ENCODE measurements at places on chromosomes 11 and 22.

GRCh38 chr11:5043380-5043779 is 2.9 kb upstream of the OR52J3 start:
- no peak for DNase-seq

DNA sequence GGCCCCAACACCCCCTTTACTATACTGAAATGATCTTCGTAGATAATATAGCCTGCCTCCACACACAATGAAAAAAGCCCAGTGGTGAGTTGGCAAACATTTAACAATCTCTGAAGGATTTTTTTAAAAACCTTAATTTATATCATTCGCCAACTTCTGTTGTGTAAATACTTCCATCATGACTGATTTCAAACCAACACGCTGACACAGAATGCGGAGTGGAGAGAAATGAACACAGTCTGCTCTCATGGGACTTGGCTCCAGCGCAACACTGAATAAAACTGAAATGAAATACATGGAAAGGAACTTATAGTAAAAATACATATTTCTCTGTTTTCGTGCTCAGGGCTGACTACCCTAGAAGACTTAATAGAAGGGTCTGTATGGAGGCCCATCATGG is 61.3 kb upstream of the WNT11 start:
- no peak for DNase-seq

DNA sequence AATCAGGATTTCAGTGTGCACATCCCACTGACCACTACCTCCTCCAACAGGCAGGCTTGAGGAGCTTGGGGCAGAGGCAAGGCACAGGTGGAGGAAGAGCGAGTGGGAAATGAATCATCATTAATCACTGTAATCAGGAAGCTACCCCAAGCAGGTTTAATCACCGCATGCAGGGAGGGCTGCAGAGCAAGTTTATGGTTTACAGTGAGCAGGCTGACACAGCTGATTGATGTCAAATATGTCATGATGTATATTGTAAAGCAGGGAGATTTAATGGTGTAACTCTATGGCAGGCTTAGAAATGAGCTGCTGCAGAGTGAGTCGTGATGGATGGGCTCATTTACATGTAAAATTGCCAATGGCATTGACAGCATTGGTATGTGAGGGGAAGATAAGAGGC is 441.0 kb downstream of the NTM start:
- no peak for DNase-seq

DNA sequence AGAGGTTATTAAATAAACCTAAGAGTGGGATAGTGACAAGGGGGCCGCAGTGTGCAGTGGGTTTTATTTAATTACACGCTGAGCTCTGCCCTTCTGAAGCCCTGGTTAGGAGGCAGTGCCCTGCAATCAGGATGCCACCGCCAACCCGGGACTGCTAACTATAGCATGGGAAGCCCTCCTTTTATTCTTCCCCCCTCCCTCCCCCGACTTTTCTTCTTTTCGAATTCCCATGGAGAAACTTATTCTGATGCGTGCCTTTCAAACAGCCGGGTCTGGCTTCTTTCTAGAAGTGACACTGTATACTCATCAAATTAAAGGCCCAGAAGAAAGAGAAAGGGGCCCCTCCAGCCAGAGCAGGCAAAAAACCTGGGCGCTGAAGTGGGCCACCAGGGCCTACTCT is 91.3 kb upstream of the ANO1 start:
- DNase-seq: no peak

DNA sequence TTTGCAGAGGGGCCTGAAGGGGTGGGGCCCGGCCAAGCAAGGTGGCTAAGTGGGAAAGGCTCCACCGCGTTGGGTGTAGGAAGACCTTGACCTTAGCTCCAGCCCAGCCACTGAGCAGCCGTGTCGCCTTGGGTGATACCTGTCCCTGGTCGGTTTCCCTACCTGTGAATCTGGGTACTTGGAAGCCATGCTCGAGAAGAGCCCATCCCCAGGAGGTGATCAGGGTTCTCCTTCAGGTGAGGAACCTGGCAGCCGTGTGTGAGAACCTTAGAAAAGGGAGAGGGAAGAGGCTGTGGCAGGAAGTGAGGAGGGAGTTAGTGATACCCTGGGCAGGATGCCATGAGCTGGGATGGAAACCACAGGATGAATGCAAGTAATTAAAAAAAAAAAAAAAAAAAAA is 21.6 kb downstream of the PPARA start:
- DNase-seq: peak; percentile 78

- DNase-seq: no peak
Measured at GRCh38 chr11:87110443-87111131, 72.9 kb downstream of the TMEM135 start.

DNA sequence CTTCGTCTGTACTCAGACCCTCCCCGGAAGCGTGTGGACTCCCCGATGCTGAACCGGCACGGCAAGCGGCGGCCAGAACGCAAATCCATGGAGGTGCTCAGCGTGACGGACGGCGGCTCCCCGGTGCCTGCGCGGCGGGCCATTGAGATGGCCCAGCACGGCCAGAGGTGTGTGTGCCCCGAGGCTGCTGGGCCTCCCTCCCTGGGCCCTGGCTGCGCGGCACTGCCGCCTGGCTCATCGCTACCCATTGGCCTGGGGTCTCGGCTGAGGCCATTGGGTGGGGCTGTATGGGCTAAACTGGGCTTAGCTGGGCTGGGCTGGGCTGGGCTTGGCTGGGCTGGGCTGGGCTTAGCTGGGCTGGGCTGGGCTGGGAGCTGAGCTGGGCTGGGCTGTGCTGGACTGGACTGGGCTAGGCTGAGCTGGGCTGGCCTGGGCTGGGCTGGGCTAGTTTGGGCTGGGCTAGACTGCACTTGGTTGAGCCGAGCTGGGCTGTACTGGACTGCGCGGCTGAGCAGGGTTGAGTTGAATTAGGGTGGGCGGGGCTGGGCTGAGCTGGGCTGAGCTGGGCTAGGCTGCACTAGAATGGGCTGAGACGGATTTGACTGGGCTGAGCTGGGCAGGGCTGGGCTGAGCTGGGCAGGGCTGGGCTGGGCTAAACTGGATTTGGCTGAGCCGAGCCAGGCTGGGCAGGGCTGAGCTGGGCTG is 40.7 kb downstream of the MOB2 start:
- DNase-seq: no peak

DNA sequence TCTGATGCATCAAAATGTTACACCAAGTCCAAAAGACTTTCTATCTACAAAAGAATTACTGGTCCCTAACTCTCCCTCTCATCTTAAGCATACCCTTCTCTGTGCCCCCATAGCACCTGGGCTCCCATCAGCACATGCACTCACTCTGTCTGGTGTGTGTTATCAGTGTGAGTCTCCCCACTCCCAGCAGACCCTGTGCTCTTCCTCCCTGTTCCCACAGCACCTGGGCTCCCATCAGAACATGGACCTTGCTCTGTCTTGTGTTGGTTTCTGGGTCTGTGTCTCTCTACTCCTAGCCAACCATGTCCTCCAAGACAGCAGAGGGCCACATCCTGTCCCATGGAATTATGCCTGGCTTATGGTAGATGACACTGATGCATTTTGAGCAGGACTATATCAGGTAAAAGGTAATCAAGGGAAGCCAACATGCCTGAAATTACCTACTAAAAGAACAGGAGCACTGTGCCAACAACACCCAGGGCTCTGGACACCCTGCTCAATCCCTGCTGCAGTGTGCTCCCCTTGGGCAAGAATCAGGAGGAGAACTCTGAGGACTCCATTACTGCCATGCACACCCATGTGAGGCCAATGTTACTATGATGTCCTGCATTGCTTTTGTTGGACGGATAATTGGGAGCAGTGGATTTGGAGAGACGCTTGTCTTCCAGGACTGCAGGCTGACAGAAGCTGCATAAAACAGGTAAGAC is 34.3 kb downstream of the GAB4 start:
- no peak for DNase-seq

DNA sequence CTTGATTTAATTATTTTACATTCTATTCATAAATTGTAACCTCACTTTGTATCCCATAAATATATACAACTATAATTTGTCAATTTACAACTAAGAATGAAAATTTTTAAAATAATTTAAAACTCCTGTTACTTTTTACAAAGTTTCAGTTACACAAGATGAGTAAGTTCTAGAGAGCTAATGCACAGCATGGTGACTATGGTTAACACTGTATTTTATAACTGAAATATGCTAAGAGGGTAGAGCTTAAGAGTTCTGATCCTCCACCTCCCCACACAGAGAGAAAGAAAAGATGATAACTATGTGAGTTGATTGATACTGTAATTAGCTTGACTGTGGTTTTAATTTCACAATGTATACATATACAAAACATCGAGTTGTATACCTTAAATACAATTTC is 412.5 kb upstream of the DDI1 start:
- no peak for DNase-seq

GRCh38 chr11:27626269-27626937 is 73.9 kb downstream of the BDNF start:
- DNase-seq: no peak

GRCh38 chr11:119798656-119799055 is 69.7 kb upstream of the NECTIN1 start:
- DNase-seq: no peak

DNA sequence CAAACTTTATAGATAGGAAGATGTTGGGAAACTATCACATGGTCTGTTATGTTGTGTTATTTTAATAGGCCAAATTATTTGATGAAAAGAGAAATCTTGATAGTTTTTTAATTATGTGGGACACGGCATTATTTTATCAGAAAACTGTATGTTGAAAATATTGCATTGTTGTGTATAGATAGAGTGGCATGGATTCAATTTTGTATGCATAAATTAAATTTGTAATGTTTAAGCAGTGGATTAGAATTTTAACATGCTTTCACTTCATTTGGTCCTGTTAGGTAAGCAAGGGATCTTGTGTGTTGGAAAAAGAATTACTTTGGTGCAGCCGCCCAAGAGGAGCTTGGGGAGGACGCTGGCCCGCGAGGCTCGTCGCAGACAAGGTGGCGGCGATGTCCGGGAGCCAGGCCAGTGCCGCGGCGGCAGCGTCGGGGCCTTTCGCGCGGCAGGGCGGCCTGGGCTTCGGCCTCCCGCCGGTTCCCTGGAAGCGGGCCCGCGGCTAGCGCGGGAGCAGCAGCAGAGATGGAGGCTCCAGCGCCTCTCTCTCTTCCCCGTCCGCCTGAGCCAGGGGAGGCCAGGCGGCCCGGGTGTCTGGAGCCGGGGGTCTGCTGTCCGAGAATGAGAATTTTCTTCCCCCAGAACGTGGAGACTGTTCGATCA is 82.7 kb downstream of the GGT1 start:
- DNase-seq: no peak

DNA sequence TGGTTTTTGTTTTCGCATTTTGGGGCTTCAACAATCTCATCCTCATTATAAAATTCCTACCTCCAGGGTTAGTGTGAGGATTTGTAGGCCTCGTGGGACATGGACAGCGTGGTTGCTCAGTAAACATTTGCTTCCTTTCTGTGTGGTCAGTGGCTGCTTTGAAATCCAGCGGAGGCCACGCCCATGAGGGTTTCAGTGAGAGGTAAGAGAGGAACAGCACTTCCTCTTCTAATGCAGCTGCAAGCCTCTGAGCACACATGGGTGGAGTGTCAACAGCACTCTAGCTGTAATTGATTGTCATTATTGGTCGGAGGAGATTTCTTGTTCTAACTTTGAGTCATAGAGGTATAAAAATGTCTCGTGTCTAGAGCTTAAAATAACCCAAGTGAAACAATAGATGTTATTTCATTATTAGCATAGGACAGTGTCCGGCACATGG is 6.0 kb upstream of the ARHGAP42 start:
- DNase-seq: peak; percentile 89

DNA sequence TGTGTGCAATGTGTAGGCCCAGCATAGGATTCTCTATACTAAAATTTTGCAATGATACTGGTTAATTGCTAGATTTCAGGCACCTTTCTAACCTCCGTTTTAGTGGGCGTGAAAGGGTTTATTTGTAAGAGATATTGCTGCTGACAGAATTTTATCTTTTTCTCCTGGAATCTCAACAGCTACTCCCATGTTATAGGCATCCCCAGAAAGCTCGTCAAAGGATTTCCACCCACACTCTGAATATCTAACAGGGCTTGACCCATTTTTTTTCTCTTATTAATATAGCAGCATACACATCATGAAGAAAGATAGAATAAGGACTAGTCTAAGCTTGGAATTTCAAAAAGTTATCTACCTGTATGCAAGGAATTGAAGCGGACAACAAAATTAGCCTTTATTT is 124.5 kb downstream of the METTL15 start:
- no peak for DNase-seq

- DNase-seq: no peak
Measured at GRCh38 chr22:33361581-33361980, 303.4 kb upstream of the SYN3 start.

- no peak for DNase-seq
Measured at GRCh38 chr22:16717699-16718558, 107.3 kb downstream of the XKR3 start.

DNA sequence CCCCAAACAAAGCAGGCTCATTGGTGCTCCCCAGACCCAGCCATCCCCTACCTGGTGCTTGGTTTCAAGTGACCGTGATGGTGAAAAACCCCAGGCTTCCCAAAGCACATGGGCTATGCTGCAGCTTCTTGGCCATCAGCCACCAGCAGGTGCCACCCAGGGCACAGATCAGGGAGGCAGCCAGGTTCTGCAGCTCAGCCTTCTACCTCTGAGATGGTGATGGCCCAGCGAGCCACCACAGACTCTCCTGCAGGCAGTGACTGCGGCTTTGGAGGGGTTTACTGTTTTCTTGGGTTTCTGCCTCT is 70.0 kb upstream of the ALX4 start:
- no peak for DNase-seq

DNA sequence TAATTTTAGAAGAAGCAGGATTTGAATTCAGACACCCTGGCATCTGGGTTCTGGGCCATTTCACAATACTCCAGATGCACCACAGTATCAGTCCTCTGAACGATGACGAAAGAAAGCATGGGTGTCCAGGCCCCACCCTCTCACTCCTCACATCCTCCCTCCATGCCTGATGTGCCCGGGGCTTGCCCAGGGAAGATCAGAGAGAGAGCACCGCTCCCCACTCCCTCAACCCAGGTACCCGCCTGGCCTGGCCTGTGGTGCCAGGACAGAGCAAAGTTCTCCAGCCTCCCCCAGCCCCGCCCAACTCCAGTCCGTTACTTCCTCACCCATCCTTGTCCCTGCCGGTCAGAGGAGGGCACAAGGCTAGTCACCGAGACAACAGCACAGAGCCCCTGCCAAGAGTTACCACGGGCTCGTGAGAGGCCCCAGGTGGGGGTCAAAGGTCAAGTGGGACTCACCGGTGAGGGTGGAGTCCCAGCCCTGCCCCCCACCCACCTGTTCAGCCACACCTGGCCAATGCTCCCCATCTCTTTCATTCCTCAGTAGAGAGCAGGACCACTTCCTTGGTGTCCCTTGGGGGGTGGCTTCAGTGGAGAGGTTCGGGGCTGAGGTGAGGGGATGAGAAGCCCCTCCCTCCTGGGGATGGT is 8.1 kb downstream of the BCL9L start:
- peak; percentile 77 for DNase-seq

DNA sequence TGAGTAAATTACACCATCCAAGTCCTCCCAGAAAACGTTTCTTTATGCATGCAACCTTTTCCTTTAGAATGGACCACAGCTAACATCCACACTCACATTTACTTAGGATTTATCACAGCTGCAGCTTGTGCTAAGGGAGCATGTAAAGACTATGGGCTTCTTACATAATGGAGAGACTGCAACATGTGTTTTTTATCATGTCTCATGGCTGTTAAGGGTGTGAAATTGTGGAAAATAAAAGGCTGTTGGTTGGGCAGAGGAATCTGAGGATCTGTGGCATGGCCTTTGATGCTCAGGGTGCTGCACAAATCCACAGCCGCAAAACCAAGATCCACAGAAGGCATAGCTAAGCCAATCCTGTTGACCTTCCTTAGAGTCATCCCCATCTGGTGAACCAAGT is 112.0 kb upstream of the MTNR1B start:
- DNase-seq: no peak
